ENCODE measurements at places on chromosomes 2 and 18. TPM values are rescaled to one million over a fixed set of nuclear protein-coding genes. Genes with fewer than 3 reads are reported as not detected.
A peak's percentile ranks its signal among the peaks of the same experiment; 100 is the strongest.

The PLB1 gene
- 1.2 TPM for polyA plus RNA-seq

GRCh38 chr2:100807707-100808106 lies 12.2 kb upstream of the NPAS2 start:
- no peak for DNase-seq

- DNase-seq: no peak
These were observed 18.8 kb downstream of the COQ10B start for GRCh38 chr2:197472166-197472565.

GRCh38 chr2:28745876-28746275 lies 5.8 kb upstream of the PPP1CB start:
- no peak for DNase-seq

- peak; percentile 67 for DNase-seq
These were observed 27.1 kb downstream of the SH2D6 start for GRCh38 chr2:85445316-85446295.

- DNase-seq: no peak
These were observed 101.2 kb downstream of the SETBP1 start for GRCh38 chr18:44781886-44782285.

The FAM110C gene
- 0.08 TPM for polyA plus RNA-seq

GRCh38 chr18:59787998-59788790 lies 91.0 kb upstream of the CCBE1 start:
- DNase-seq: peak; percentile 27

DNA sequence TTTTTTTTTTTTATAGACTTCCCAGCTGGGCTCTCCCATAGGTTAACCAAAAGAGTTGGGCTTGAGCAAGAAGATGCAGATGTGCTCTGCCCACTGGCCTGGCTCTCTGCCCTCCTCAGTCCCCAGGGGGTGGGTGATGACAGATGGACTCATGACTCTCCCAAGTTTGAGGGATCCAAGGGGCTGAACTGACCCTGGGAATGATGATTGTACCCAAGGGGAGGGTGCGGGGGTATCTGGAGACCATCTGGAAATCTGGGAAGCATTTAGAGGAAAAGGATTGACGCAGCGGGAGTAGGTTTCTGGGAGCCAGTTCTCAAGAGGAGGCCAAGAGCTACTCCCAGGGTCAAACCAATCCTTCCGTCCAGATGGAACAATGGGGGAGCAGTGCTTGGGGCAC lies 330.8 kb downstream of the CYP26B1 start:
- DNase-seq: no peak

DNA sequence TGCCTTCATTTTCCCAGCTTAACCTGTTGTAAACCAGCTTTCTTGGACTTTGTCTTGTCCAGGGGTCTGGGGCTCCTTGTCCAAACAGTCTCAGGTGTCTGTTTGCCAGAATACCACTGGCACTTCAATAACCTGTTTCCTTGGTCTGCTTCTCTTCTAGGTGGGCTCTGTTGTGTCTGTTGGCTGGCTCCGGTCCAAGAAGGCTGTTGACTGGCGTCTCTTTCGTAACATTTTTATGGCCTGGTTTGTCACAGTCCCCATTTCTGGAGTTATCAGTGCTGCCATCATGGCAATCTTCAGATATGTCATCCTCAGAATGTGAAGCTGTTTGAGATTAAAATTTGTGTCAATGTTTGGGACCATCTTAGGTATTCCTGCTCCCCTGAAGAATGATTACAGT lies 17.0 kb downstream of the SLC20A1 start:
- DNase-seq: no peak

Measured in A549 (cell line).